Activated T-cell treated with anti-CD3 and anti-CD28 coated beads, Interleukin-2, amount 50 U/mL, for 24 hours (primary cell): ENCODE measurements at places on chromosomes 7 and 10.

DNA sequence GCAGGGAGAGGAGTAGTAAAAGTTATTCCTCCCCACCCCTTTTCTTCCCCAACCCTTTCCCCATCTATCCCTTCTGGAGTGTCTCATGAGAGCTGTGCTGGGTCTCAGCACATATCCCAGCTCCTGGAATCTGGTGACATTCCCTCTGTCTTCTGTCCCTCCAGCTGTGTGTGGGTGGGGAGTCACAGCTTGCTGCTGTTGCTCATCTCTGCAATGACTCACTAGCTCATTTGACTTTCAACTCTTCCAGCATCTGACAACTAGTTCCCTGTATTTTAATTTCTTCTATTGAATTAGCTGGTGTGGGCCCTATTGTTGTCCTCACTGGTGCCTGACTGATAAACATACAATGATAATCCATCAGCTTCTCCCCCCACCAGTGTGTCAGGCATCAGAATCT is 198.9 kb upstream of the AUTS2 start:
- no peaks in the 10 kb centered on the region for H3K36me3 ChIP-seq
- H3K27me3 ChIP-seq = no peaks in the 10 kb centered on the region
- H3K4me3 ChIP-seq = no peak overlapping the region

GRCh38 chr10:100371482-100372027 is 24.5 kb downstream of the SCD start:
- H3K4me1 ChIP-seq = peaks cover 20% of the 10 kb centered on the region
- H3K4me3 ChIP-seq = peak overlapping the region; percentile 52
- H3K27ac ChIP-seq = no peak overlapping the region
- no peak for DNase-seq

DNA sequence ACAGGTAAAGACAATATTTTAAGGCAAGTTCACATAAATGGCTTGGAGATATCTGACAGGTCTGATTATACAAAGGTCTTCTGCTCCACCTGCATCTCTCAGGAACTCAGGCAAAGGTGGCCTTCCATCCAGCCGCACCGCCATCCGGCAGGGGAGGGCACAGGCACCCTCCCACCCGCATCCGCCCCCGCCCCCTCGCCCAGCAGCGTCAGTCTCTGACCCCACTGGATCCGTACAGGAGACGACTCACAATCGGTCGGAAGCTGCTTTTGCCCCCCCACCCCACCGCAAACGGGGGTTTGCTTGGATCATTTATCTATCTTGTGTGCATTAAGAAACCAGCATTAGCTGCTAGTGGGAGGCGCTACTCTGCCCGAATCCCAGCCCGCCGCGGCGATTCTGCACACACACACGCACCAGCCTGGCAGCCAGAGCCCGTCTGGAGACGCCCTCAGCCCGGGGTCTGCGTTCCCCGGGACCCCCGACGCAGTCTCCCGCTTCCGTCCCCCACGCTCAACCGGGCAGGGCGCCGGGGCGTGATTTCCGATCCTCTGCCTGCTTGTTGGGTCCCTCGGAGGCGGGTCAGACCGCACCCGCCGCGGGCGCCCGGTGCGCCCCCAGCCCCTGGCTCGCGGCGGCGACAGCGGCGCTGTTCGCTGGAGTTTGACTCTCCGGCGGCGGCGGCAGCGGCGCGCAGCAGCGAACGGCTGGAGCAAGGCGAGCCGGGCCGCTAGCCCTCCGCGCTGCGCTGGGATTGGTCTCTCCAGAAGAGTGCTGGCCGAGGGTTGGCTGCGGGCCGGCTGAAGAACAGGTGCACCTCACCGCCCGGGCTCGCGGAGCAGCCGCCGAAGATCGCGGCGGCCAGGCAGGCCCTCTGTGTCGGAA is 820 bp upstream of the NRG3 start:
- peak; percentile 33 for DNase-seq
- no peak overlapping the region for H3K27ac ChIP-seq
- no peaks in the 10 kb centered on the region for H3K36me3 ChIP-seq
- no peak overlapping the region for H3K4me3 ChIP-seq

- peak; percentile 60 for DNase-seq
- H3K4me1 ChIP-seq = peaks cover 15% of the 10 kb centered on the region
- H3K27ac ChIP-seq = peak within 1 kb of the TSS; percentile 15
- peaks cover 55% of the 10 kb centered on the region for H3K27me3 ChIP-seq
Observed at GRCh38 chr7:12403287-12404181, at the start of gene VWDE. Gene VWDE, minus strand, starts transcription at chr7:12403865. Its CDS starts 149 bp downstream, at chr7:12403716.

DNA sequence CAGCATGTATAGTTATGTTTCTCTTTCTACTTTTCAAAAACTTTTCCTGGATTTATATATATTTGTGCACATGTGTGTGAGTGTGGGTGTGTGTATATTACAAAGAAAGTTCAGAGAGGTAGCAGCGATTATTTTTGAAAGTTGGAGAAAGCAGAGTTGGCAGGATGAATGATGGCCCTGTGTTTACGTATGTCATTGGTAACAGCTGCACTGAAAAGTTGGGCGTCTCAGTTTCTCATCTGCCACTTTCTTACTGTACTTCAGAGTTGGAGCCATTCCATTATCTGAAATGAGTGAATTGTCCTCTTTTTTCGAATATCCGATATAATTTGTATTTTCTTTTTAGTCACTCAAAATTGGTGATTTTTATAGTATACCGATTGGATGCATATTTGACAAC is 172.2 kb downstream of the CDK14 start:
- no peak overlapping the region for H3K27ac ChIP-seq
- no peaks in the 10 kb centered on the region for H3K36me3 ChIP-seq
- no peaks in the 10 kb centered on the region for H3K27me3 ChIP-seq
- DNase-seq = no peak
- H3K4me3 ChIP-seq = no peak overlapping the region

GRCh38 chr10:72367301-72367960 is 12.7 kb upstream of the DNAJB12 start:
- H3K27me3 ChIP-seq = no peaks in the 10 kb centered on the region
- peaks cover 14% of the 10 kb centered on the region for H3K36me3 ChIP-seq
- no peak for DNase-seq

GRCh38 chr7:92875719-92876118 is 39.3 kb upstream of the CDK6 start:
- peaks cover under 1% of the 10 kb centered on the region for H3K27me3 ChIP-seq
- no peak for DNase-seq
- no peak overlapping the region for H3K4me3 ChIP-seq
- H3K36me3 ChIP-seq = no peaks in the 10 kb centered on the region
- no peak overlapping the region for H3K27ac ChIP-seq

DNA sequence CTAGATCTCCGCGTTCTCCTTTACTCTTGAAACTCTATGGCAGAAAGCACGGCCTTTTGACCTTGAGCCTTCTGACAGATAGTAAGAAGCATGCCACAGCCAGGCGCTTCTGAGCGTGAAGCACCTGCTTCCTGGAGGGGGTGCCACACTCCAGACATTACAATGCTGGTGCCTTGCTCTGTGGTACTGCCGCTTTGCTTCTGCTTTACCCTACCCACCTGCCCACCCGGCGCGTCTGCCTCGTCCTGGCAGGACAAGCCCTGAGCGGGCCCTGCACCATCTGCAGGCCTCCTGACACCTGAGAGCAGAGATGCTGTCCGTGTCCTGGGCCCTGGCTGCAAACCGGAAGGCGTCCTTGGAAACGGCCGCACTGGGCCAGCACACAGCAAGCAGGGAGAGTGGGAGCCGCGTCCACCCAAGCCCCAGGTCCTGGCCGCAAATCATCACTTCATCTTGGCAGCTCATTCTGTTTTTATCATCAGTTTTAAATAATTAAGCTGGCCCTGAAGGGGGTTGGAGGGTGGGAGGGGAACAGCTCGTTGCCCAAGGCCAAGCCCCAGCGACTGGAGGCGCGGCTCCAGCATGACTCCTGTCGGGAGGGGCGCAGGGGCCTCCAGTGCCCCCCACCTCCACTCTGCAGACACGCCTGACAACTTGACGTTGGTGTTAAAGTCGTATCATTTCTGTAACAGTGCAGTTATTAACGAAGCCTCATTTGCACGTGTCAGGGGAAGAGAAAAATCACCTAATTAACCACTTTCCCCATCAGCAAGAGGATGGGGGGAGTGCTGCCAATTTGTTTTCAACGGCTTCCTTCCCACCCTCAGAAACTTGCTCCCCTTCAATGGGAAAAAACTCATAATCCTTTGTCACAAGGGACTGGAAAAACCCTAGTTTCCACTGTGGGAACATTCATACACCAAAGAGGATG is 132.2 kb downstream of the MAD1L1 start:
- no peak overlapping the region for H3K4me3 ChIP-seq
- no peaks in the 10 kb centered on the region for H3K27me3 ChIP-seq
- peak overlapping the region; percentile 73 for H3K27ac ChIP-seq
- H3K4me1 ChIP-seq = peaks cover 59% of the 10 kb centered on the region
- DNase-seq = no peak
- peaks cover 2% of the 10 kb centered on the region for H3K36me3 ChIP-seq

DNA sequence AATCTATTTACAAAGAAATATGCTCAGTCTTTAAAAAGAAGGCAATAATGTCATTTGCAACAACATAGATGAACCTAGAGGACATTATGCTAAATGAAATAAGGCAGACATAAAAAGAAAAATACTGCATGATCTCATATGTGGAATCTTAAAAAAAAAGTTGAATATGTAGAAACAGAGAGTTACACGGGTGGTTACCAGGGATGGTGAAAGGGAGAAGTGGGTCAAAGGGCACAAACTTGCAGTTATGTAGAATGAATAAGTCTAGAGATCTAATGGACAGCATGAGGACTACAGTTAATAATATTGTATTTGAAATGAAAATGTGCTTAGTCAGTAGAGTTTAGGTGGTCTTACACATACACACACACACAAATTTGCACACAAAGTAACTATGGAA is 88.2 kb upstream of the CCDC71L start:
- no peak overlapping the region for H3K4me3 ChIP-seq
- no peak for DNase-seq
- H3K36me3 ChIP-seq = no peaks in the 10 kb centered on the region

DNA sequence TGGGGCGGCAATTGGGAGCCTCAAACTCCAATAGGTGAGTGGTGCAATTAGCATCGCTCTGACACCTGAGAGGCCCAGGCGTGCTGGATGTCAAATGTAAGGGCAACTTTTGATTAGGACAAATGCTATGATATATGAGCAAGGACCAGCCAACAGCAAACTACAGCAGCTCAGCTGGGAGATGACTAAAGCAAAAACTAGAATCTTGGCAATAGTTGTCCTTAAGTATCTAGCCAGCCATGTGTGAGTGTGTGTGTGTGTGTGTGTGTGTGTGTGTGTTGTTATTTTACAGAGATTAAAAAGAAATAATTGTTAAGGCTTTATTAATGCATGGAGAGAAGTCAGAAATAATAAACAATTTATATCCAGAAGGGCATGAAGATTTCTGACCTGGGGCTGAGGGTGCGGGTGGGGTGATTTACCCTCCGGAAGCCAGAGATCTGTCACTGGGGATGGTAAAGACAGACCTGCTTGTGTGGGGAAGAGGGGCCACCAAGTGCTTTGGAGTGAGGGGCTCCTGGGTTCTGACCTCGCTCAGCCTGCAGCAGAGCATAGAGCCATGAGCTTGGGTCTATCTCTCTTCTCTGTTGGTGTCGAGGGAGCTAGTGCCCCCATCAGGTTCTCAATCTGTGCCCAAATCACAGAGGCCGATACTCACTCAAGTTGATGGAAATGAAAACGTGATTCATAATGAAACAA is 77.3 kb downstream of the EMX2 start:
- H3K4me3 ChIP-seq = no peak overlapping the region
- DNase-seq = no peak
- peaks cover 43% of the 10 kb centered on the region for H3K27me3 ChIP-seq
- H3K36me3 ChIP-seq = no peaks in the 10 kb centered on the region
- no peak overlapping the region for H3K27ac ChIP-seq
- peaks cover 5% of the 10 kb centered on the region for H3K4me1 ChIP-seq

DNA sequence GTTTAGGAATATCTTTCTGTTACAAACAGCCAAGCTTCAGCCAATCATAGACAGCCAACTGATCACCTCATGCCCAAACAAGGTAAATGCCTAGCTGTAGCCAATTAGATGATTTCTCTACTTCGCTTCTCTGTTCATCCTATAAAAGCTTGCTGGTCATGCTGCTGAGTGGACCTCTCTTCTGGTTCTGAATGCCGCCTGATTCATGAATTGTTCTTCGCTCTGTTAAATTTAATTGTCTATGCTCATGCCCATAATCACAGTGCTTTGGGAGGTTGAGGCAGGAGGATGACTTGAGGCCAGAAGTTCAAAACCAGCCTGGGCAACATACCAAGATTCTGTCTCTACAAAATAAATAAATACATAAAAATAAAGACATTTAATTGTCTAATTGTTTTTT is 698.1 kb upstream of the NRP1 start:
- no peak for DNase-seq
- no peaks in the 10 kb centered on the region for H3K36me3 ChIP-seq
- H3K4me3 ChIP-seq = no peak overlapping the region
- no peaks in the 10 kb centered on the region for H3K4me1 ChIP-seq
- H3K27me3 ChIP-seq = no peaks in the 10 kb centered on the region
- no peak overlapping the region for H3K27ac ChIP-seq

DNA sequence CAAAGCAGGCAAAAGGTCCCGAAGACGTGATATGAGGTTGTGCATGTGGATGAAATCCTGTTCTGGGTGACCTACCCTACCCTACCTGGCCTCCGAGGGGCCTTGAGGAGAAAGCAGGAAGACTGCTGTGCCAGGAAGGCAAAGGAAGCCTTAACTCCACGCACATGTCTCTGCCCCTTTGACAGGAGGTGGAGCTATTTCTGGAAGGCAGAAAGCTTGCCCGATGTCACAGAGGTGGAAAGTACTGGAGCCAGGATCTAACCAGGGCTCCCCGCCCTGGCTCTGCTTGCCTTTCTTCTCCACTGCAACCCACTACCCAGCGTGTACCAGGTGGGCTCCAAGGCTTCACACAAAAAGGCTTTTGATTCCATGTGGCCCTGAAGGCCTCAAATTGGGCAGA is 66.4 kb upstream of the DDC start:
- H3K27ac ChIP-seq = no peak overlapping the region
- H3K27me3 ChIP-seq = peaks cover 2% of the 10 kb centered on the region
- peaks cover 5% of the 10 kb centered on the region for H3K4me1 ChIP-seq
- DNase-seq = no peak
- H3K4me3 ChIP-seq = no peak overlapping the region

DNA sequence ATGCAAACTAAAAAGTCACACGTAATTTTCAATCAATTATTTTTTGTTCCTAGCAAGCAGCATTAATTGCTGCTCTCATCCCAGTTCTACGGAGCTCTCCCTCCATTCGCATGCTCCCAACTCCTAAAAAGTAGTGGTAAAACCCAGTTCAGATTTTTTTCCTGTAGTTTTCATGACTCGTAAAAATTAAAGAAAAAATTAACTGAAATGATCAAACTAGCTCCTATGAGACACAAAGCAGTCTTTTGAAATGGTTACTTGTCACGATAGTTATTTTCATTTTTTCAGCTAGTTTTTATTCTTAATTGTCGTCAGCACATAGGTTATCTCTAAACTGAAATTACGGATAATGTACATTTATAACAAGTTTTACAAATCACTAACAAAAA is 1.8 kb downstream of the HNRNPA2B1 start:
- no peaks in the 10 kb centered on the region for H3K27me3 ChIP-seq
- peaks cover 38% of the 10 kb centered on the region for H3K4me1 ChIP-seq
- peak overlapping the region; percentile 100 for H3K4me3 ChIP-seq
- H3K27ac ChIP-seq = peak overlapping the region; percentile 100
- no peak for DNase-seq

GRCh38 chr7:27106181-27106900 is 3.9 kb upstream of the HOXA2 start:
- no peak overlapping the region for H3K4me3 ChIP-seq
- H3K4me1 ChIP-seq = peaks cover 16% of the 10 kb centered on the region
- no peaks in the 10 kb centered on the region for H3K36me3 ChIP-seq

GRCh38 chr7:56483861-56484550 is 367.8 kb upstream of the NUPR2 start:
- DNase-seq = no peak
- no peak overlapping the region for H3K4me3 ChIP-seq
- H3K27ac ChIP-seq = no peak overlapping the region
- no peaks in the 10 kb centered on the region for H3K4me1 ChIP-seq
- peaks cover 2% of the 10 kb centered on the region for H3K36me3 ChIP-seq
